ENCODE measurements at places on chromosomes 16 and 17.

GRCh38 chr17:78184351-78184750, 2.5 kb downstream of the TK1 start:
- no peak for DNase-seq

DNA sequence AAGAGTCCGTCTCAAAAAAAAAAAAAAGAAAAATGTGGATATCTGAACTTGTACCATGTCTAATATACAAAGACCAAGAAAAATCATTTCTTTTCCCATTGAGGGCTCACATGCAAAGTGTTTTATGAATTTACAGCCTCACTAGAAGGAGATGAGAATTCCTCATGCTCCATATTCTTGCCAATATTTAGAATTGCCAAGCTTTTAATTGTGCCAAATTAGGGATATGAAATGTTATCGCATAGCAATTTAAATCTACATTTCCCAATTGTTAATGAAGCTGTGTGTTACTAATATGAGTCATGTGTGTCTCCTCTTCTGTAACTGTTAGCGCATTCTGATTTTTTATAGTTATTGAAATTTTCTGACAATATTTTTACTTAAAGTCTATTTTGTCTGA, 63.0 kb upstream of the CRYM start:
- DNase-seq: no peak

GRCh38 chr16:71848622-71849021, 2.8 kb downstream of the ATXN1L start:
- DNase-seq: no peak

- peak; percentile 65 for DNase-seq
Measured at GRCh38 chr16:57736419-57737351, 1.1 kb downstream of the KATNB1 start.

DNA sequence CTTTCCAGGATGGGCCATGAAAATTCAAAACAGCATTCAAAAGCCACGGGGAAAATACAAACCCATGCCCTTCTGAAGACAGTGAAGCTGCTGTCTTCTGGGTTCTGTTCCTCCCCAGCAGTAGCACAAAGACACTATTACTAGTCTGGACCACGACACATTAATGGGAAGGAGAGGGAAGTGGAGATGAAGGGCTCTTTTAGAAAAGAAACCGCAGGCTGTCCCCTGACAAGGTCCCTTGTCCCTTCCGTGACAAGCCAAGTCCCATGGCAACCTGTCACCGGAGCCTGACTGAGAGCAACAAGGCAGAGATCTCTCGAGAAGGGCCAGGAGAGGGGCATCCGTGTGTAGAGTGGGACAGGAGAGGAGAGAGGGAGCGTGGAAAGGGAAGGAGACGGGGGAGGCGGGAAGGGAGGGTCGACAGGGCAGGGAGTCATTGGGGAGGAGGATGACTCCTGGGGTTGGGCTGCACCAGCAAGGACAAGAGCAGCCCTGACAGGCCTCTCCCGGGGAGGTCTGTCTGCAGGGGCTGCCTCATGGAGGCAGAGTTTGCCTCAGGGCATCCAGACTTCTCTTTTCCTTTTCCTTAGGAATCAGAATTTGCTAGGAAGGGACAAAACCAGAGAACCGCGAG, 436.2 kb downstream of the SLC39A11 start:
- DNase-seq: no peak

DNA sequence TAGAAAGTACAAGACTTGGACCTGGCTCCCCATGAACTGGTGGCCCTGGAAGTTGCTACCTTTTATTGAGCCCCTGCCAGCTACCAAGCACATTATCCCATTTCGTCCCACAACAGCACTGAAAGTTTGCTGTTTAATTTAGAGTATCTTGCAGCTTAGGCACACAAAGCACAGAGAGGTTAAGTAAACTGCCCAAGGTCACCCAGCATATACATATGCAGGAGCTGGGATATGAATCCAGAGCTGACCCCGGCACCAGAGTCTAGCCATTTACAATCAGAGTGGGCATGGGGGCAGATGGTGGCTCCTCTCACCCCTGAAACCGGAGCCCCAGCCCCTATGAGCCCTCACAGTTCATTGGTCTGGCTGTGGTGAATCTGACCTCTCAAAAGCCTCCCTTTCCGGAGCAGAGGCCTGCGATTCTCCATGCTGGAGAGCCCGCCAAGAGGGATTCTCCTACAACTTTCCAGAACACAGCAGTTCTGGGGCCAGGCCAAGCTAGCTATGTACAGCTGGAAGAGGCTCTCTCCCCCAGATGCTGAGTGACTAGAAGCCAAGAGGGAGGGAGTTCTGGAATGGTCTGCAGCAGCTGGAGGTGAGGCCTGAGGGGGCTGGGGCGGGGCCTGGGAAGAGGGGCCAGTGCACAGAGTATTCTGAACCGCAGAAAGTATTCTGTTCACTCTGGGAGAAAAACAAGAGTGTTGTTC, 58.3 kb downstream of the SREBF1 start:
- DNase-seq: peak; percentile 88

All from fibroblast of upper back skin (primary cell).